ENCODE measurements at places on chromosomes 7 and 10.

GRCh38 chr7:7944619-7945282, 23.8 kb upstream of the GLCCI1 start:
- no peak for DNase-seq

GRCh38 chr7:109343678-109344077, 774.0 kb downstream of the DNAJB9 start:
- DNase-seq, result no peak

GRCh38 chr10:18615618-18616017, 35.8 kb downstream of the NSUN6 start:
- no peak for DNase-seq

- DNase-seq, result no peak
These were observed 46.3 kb downstream of the INSYN2A start for GRCh38 chr10:127150136-127150535.

- no peak for DNase-seq
These were observed 35.6 kb upstream of the LAMB4 start for GRCh38 chr7:108165723-108166122.

- no peak for DNase-seq
These were observed 72.3 kb downstream of the AMZ1 start for GRCh38 chr7:2760098-2760889.

- DNase-seq, result no peak
These were observed 41.2 kb downstream of the FGFR2 start for GRCh38 chr10:121556918-121557573.
